ENCODE measurements at places on chromosomes 16 and 17. TPM values are rescaled to one million over a fixed set of nuclear protein-coding genes. Genes with fewer than 3 reads are reported as not detected.

The KRT25 gene
- total RNA-seq: not detected

The YBX2 gene
- total RNA-seq: 12.2 TPM

The MT1M gene
- 0.80 TPM for total RNA-seq

The ALDH3A1 gene
- total RNA-seq: 0.24 TPM

The KRTAP9-4 gene
- total RNA-seq: not detected

The DPEP3 gene
- total RNA-seq: 0.03 TPM

The OR1A1 gene
- total RNA-seq: not detected

The STX4 gene
- 13.6 TPM for total RNA-seq

The BOLA2 gene
- total RNA-seq: 32.6 TPM

The LHX1 gene
- 23.1 TPM for total RNA-seq

The OMG gene
- not detected for total RNA-seq

The ALOX12B gene
- total RNA-seq: not detected

The SLC13A5 gene
- total RNA-seq: 0.11 TPM

The ETV4 gene
- total RNA-seq: 191 TPM
